ENCODE measurements at places on chromosomes 5 and 9. TPM values are rescaled to one million over a fixed set of nuclear protein-coding genes. Genes with fewer than 3 reads are reported as not detected.

ZNF618 gene
- total RNA-seq, result 10.5 TPM

DND1 gene
- total RNA-seq, result 1.1 TPM

CARTPT gene
- not detected for total RNA-seq

RANBP3L gene
- total RNA-seq, result not detected

NUTM2G gene
- total RNA-seq, result not detected

PCA3 gene
- 0.30 TPM for total RNA-seq

SPINK4 gene
- total RNA-seq, result not detected

PLK2 gene
- 22.5 TPM for total RNA-seq

PCDHGA3 gene
- 0.54 TPM for total RNA-seq

NRG2 gene
- total RNA-seq, result 0.13 TPM

GFRA3 gene
- not detected for total RNA-seq

PRR16 gene
- not detected for total RNA-seq

SPINK7 gene
- not detected for total RNA-seq

SPINK13 gene
- total RNA-seq, result not detected

SLC4A9 gene
- not detected for total RNA-seq

ADAMTSL2 gene
- 0.30 TPM for total RNA-seq

C5orf52 gene
- not detected for total RNA-seq

TMOD1 gene
- total RNA-seq, result 0.15 TPM

IL9 gene
- not detected for total RNA-seq

SEMA5A gene
- total RNA-seq, result 11.9 TPM

IRX4 gene
- total RNA-seq, result not detected

NXNL2 gene
- total RNA-seq, result 0.74 TPM

AGXT2 gene
- not detected for total RNA-seq

CPLANE1 gene
- 23.4 TPM for total RNA-seq

HSPB3 gene
- not detected for total RNA-seq

MYMK gene
- total RNA-seq, result not detected

TIMD4 gene
- not detected for total RNA-seq

TMED9 gene
- total RNA-seq, result 49.0 TPM

ANXA2R gene
- 0.17 TPM for total RNA-seq

HRCT1 gene
- not detected for total RNA-seq

Data from neural progenitor cell (in vitro differentiated cells).